ENCODE measurements at places on chromosomes 6 and 20. TPM values are rescaled to one million over a fixed set of nuclear protein-coding genes. Genes with fewer than 3 reads are reported as not detected.

ZC2HC1B gene
- not detected for total RNA-seq

IRF4 gene
- total RNA-seq: not detected

IP6K3 gene
- total RNA-seq: 0.13 TPM

LKAAEAR1 gene
- total RNA-seq: 0.13 TPM

CRISP3 gene
- under 0.01 TPM for total RNA-seq

SGK2 gene
- 0.38 TPM for total RNA-seq

TINAG gene
- not detected for total RNA-seq

ACSS1 gene
- total RNA-seq: 0.64 TPM

FAM210B gene
- 9.3 TPM for total RNA-seq

TRMT11 gene
- total RNA-seq: 28.7 TPM

OLIG3 gene
- not detected for total RNA-seq

PAQR8 gene
- 5.6 TPM for total RNA-seq

TPD52L2 gene
- 184 TPM for total RNA-seq

NR2E1 gene
- total RNA-seq: not detected

MCHR2 gene
- total RNA-seq: not detected

COL9A3 gene
- not detected for total RNA-seq

EYA2 gene
- total RNA-seq: 10.6 TPM

BTNL2 gene
- 0.26 TPM for total RNA-seq

C6orf62 gene
- 159 TPM for total RNA-seq

EGFL8 gene
- 0.26 TPM for total RNA-seq
